Stimulated activated CD4-positive, alpha-beta T cell treated with anti-CD3 and anti-CD28 coated beads, Interleukin-2, amount 100 ng/mL, for 24 hours (primary cell): ENCODE measurements at places on chromosomes 3 and 15.

DNA sequence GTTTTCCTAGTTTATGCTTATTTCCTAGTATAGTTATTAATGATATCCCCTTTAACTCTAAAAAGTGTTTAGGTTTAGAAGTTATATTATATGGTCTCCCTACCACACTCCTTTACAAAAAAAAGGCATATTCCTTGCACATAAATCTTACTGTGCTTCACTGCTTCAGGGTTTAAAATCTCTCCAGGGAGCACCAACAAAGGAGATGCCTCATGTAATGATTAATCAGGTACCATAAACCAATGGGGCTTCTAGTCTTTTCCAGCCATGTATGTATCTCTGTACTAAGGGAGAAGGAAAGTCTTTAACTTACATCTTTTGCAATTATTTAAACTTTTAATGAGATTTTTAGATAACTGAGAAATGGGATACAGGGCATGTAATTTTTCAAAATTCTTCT lies 91.5 kb upstream of the RBMS3 start:
- no peak for DNase-seq

- no peak for DNase-seq
Measured at GRCh38 chr15:68410466-68411342, 21.3 kb downstream of the ITGA11 start.

DNA sequence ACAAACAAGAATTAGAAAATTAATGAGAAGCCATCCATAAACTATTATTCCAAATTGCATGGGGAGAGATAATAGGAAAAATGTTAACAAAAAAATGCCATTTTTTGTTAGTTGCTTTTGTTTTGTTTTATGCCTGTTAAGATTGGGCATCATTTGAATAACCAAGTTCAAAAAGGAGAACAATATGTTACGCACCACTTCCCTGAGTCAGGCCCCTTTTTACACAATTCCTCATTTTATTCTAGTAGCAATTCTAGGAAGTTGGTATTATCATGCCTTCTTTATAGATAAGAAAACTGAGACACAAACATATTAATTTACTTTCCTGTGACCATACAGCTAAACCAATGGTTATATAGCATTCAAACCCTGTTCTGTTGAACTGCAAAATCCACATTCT lies 736.9 kb upstream of the CCDC54 start:
- DNase-seq: no peak

DNA sequence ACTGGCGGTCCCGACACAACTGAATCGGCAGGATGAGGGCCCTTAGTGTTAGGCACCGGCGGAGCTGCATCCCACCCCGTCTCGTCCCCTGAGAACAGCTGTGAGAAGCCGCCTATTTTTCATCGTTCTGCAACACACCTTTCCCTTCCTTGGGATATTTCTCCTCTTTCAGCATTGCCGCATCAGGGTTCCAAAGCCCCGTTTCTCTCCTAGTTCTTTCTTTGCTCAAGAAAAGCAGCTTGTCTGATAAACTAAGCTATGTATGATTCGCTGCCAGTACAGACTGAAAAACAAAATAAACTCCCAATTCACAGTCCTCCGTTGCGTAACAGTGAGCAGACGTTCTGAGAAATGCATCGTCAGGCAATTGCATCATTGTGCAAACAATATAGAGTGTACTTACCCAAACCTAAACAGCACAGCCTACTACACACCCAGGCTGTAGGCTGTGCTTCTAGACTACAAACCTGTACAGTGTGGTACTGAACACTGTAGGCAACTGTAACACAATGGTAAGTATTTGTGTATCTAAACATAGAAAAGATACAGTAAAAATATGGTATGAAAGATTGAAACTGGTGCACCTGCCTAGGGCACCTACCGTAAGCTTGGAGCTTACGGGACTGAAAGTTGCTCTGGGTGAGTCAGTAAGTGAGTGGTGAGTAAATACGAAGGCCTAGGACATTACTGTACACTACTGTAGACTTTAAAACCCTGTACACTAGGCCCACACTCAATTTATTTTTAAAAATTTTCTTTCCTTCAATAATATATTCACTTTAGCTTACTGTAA lies 8.9 kb upstream of the ADAMTS17 start:
- no peak for DNase-seq

DNA sequence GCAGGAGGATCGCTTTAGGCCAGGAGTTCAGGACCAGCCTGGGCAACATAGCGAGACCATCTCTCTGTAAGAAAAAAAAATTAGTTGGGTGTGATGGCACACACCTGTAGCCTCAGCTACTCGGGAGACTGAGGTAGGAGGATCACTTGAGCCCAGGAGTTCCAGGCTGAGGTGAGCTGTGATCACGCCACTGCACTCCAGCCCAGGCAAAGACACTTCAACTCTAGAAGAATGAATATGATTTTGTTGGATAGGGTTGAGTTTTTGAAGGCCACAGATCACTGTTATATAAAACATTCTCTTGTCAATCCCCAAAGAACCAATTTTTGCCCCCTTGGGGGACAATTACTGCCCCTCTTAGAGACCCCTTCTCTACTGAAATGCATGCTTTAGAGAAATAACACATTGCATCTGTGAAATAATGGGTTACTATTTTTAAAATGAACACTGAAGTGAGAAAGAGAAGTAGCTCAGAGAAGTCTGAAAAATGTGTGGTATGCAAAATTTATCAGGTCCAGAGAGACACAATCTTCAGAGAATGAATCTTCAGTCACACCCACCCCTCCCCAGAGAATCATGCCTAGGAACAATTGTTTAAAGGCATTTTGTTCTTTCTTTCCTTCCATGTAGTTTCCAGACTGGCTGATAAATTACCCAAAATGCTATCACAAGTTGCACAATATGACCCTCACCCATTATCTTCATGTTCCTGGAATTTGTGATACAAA lies 42.7 kb downstream of the METTL6 start:
- DNase-seq: no peak

DNA sequence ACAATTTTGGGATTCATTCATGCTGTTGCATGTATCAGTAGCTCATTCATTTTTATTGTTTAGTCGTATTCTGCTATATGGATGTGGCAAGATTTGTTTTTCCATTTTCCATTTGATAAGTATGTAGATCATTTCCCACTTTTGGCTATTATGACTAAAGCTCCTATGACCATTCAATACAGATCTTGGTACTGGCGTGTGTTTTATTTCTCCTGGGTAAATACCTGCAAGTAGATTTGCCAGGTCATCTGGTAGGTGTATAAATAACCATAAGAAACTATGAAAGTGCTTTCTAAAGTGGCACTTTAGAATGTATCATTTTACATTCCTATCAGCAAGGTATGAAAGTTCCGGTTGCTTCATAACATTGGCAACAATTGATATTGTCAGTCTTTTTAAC lies 124.6 kb downstream of the TNIK start:
- DNase-seq: no peak

GRCh38 chr15:98387866-98388265 lies 260.5 kb upstream of the IGF1R start:
- DNase-seq: no peak
